Femur (tissue), 1 donor: ENCODE measurements at places on chromosomes 7 and 10.

GRCh38 chr10:71220689-71221540 lies 8.5 kb downstream of the UNC5B start:
- DNase-seq: no peak

GRCh38 chr7:138477081-138477578 lies 17.1 kb downstream of the TRIM24 start:
- DNase-seq: no peak

DNA sequence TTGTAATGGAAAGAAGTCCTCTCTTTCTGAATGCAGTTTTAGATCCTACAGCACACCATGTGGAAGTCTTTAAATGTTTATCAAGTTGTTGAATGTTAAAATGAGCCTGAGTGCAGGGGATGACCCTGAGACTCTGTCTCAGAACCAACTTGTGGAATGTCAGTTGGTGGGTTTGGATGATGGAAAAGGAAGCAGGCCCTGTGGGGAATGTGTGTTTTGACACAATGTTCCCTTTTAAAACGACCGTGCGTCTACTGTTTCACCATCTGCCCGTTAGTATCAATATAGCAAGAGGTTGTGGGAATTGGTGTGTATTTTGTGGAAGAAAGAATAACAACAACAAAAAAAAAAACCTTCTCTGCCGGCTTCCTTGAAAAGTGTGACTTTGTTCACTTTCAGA lies 8.3 kb downstream of the DYNC1I1 start:
- DNase-seq: no peak

DNA sequence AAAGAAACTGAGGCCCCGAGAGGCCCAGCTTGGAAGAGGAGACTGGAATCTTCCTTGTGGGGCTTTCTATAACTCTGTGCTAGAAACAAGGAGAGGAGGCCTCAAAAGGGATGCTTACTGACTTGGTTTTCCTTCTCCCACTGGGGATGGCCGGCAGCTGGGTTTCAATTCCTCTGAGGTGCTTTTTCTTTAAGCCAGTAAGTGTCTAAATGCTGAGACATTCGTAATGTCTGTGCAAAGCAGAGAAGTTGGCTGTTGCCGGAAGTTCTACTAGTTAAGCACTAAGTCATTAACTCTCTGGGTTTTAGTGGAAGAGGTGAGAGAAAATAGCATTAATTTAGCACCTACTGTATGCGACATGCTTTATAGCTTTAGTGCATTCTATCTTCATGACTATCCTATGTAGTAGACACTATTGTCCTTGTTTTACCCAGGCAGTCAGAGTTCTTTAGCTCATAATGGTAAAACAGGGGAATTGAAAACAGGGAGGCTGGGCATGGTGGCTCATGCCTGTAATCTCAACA lies 135.2 kb downstream of the RGS10 start:
- no peak for DNase-seq

GRCh38 chr7:12422554-12423320 lies 19.1 kb upstream of the VWDE start:
- DNase-seq: no peak

- DNase-seq: no peak
Measured at GRCh38 chr7:25066253-25066652, 58.8 kb downstream of the CYCS start.

GRCh38 chr10:79238158-79238520 lies 109.1 kb upstream of the PPIF start:
- no peak for DNase-seq

- DNase-seq: no peak
Measured at GRCh38 chr7:36523371-36524101, 133.9 kb downstream of the ANLN start.

GRCh38 chr7:50362712-50363282 lies 58.3 kb downstream of the IKZF1 start:
- no peak for DNase-seq

DNA sequence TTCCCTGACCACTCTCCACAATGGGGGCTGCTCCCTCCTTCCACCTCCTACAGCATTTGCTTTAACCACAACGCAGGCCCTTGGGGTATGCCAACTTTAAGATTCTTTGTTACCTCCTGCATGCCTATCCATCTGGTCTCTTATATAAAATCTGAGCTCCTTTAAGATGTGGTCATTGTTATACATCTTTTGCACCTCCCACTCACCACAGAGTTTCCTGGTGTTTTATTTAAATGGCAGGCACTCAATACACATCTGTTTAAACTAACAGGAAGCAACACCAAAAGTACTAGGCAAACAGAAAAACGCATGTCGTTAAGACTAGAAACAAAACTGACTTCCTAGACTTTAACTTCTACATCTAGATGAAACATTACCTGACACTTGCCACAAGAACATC lies 36.3 kb downstream of the SLC25A13 start:
- DNase-seq: no peak

- no peak for DNase-seq
Measured at GRCh38 chr7:159017210-159017609, 127.5 kb downstream of the VIPR2 start.

GRCh38 chr10:1860351-1860750 lies 123.0 kb upstream of the ADARB2 start:
- no peak for DNase-seq

DNA sequence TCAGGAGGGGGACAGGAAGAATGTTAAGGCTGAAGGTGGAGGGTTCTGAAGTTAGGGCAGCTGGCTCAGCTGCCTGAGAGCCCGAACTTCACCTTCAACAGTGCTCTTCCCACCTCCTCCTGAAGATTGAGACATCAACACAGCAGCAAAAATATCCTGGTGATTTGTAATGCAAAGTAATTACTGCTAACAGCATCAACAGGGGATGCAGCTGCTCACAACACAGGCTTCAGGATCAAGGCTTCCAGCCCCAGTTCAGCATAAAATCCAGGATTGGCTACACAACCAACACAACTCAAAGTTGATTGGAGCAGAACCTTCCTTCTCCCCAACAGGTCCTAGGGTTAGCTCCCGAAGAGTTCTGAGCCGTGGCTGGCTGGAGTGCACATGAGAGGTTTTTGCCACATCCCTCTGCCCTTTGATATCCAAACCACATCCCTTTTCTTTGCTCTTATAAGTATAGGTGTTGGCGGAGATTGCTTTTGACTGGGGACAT lies 242.4 kb downstream of the KIAA1217 start:
- DNase-seq: no peak

DNA sequence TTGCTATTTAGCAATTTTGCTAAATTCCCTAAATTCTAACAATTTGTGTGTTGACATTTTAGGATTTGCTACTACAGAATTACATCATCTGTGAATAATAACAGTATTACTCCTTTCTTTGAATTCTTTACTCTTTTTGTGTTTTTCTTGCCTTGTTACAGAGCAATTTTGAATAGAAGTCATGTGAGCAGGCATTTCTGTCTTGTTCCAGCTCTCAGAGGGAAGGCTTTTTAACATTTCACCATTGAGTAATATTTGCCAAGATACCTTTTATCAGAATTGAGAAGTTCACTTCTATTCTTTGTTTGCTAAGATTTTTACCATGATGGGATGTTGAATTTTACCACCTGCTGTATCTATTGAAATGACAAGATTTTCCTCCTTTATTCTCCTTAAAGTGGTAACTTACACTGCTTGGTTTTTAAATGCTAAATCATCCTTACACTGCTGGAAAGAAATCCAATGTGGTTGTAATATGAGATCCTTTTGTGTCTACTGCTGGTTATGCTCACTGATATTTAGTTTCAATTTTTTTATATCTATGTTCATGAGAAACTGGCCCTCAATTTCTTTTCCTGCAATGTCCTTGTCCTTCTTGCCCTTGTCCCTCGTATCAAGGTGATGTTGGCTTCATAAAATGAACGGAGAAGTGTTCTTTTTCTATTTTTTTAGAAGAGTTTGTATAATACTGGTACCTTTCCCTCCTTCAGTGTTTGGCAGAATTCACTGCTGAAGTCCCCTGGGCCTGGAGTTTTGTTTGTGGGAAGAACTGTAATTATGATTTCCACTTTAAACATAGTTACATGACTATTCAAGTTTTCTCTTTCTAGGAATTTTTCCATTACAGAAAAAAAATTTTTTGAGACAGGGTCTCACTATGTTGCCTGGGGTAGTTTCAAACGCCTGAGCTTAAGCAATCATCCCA lies 50.3 kb upstream of the ATP6V0A4 start:
- DNase-seq: no peak

DNA sequence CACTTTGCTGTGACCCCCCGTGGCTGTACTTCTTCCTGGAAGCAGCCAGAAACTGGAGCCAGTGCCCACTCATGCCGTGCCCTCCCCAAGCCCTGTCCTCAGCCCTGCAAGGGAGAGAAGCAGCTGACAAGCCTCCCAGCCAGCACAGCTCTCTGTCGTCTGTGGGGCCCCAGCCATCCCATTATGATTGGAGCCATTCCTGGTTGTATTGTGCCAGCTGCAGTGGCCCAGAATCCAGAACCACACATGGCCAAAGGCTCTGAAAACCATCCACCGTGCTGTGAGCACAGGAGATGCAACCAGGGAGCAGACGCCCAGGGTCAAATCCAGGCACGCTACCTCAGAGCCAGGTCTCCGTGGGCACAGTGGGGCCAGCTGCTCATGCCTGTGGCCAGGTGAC lies 18.7 kb downstream of the GRID2IP start:
- no peak for DNase-seq

- no peak for DNase-seq
Measured at GRCh38 chr10:50636618-50637579, 13.1 kb upstream of the SGMS1 start.

- DNase-seq: no peak
Measured at GRCh38 chr10:24456322-24456721, 247.4 kb downstream of the KIAA1217 start.

DNA sequence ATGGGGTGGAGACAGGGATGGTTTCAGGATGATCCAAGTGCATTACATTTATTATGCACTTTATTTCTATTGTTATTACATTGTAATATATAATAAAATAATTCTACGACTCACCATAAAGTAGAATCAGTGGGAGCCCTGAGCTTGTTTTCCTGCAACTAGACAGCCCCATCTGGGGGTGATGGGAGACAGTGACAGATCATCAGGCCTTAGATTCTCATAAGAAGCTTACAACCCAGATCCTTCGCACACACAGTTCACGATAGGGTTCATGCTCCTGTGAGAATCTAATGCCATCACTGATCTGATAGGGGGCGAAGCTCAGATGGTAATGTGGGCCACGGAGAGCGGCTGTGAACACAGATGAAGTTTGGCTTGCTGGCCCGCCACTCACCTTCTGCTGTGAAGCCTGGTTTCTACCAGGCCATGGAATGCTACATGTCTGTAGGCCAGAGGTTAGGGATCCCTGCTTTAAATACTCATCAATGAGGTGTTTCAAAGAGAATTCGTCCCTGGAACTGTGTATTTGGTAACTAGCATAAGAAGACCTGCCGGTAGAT lies 21.2 kb upstream of the PRKCQ start:
- DNase-seq: no peak

- no peak for DNase-seq
Measured at GRCh38 chr7:37379546-37380277, 69.0 kb downstream of the ELMO1 start.

- DNase-seq: no peak
Measured at GRCh38 chr10:11243425-11244222, 226.0 kb downstream of the CELF2 start.

DNA sequence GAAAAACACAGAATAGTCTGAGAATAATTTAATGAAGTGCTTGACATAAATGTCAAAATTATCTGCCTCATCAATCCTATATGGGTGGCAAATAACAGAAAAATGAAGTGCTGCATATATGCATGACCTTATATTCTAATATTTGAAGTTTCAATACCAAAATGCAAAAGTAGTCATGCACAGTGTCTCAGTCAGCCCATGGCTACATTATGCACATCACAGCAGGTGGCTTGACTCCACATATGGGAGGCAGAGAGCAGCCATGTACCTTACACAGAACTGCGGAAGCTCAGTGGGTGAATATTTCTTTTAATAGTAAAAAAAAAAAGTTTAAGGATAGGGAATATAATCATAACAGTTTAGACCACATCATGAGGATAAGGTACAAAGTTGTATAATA lies 17.4 kb upstream of the LIPN start:
- no peak for DNase-seq
